ENCODE measurements at places on chromosomes 13 and 19.

- no peak for DNase-seq
Observed at GRCh38 chr19:32264568-32264967, 80.8 kb upstream of the ZNF507 start.

- no peak for DNase-seq
Observed at GRCh38 chr19:40800339-40800996, 1.5 kb downstream of the EGLN2 start.

DNA sequence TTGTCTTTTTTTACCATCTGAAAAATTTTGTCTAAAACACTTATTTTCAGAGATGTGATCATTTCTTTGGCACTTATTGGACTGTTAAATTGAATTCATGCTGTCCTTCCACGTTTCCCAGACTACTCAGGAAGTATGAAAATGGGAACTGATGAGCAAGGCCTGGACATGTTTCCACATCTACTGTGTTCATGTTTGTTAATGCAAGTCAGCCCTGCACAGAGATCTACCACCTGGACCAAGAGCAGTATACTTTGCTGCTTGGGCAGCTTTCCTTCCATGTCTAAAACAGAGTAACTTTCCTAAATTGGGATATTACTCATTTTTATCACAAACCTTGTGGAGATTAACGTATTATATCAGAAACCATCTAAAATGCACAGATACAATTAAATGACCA, 687.4 kb downstream of the DIAPH3 start:
- DNase-seq, result no peak

- DNase-seq, result no peak
Observed at GRCh38 chr13:29550430-29550988, 45.0 kb downstream of the SLC7A1 start.

DNA sequence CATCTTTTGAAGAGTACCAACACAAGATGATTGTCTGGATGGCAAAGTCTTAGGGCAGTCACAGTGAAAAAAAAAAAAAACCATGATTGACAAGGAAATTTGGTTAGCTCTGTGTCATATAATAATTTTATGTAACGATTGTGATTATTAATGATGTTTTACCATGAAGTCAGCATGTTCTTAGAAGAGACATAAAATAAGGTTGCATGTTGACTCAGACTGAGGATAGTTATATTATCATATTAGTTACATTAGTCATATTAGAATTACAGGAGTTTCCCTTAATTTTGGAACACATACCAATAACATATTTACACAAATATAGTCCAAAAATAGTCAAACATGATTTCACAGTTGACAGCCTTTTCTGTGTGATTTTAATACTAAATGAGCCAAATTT, 5.7 kb downstream of the ZNF431 start:
- DNase-seq, result no peak

DNA sequence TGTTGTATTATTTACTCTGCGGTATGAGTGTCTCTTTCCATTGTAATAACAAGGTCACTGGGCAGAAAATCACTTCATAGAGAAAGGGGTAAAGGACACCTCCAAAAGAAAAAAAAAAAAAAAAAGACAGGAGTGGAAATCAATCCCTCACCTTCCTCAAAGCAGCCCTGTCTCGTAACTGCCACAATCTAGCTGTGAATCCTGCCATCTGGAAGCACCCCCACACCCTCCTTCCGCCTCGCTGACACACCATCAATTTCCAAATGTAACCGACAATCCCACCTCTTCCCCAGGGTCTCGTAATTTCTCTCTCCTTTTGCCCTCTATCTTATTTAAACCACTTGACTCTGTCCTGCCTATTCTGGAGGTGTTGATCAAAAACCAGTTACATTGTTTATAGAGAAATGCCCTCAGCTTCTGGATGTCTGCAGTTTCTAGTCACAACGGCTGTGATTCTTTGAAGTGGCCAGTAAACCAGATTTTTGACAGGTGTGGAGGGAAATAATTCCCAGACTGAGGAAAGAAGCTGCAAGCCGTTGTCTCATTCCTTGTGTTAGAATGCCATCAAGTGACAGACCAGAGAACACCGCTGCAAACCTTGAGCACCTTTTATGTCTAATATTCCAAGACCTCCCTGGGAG, 9.1 kb upstream of the POP4 start:
- peak; percentile 12 for DNase-seq

DNA sequence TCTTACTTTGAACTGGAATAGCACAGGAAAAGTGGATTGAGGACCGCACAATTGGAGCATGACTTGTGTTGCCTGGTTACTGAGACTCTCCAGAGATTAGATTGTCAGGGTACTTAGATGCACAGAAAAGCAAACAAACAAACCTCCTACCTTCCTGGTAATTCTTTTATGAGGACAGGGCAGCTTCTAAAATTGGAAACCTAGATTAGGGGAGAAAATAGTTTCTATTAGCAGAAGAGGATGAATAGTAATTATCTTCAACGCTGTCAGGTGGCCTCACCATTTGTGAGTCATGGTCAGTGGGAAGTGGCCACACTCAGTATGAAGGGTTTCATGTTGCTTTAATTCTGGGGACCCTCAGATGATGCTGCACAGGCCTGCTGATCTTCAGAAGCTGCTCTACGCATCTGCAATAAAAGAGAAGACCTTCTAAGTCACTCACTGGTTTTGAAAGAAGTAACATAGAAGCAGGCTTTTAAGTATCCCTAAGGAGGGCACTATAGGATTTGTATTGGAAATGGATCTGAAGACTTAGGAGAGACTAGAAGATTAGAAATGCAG, 106.8 kb downstream of the LACC1 start:
- DNase-seq, result no peak

DNA sequence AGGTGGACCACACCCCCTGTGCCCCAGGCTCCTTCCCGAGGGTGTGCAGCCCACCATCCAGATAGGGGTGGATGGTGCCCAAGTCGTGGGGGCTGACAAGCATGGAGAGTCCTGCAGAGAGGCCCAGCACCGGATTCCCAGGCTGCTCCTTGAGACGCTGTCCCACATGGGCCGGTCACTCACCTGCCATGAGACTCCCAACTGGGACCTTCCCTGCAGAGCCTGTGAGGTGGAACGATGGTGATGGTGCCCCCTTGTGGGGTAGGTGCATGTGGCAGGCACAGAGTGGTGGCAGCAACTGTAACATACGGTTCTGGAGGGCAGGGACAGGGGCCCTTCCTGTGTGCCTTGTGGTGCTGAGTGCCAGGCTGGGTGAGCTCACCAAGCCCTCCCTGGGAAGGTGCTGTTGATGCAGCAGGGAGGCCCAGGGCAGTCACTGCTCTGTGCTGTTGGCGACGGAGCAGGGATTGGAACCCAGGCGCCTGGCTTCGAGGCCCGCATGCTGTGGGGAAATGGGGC, 33.1 kb downstream of the PPP1R37 start:
- DNase-seq, result peak; percentile 37

GRCh38 chr19:55606817-55607216, 1.4 kb downstream of the ZNF865 start:
- no peak for DNase-seq

DNA sequence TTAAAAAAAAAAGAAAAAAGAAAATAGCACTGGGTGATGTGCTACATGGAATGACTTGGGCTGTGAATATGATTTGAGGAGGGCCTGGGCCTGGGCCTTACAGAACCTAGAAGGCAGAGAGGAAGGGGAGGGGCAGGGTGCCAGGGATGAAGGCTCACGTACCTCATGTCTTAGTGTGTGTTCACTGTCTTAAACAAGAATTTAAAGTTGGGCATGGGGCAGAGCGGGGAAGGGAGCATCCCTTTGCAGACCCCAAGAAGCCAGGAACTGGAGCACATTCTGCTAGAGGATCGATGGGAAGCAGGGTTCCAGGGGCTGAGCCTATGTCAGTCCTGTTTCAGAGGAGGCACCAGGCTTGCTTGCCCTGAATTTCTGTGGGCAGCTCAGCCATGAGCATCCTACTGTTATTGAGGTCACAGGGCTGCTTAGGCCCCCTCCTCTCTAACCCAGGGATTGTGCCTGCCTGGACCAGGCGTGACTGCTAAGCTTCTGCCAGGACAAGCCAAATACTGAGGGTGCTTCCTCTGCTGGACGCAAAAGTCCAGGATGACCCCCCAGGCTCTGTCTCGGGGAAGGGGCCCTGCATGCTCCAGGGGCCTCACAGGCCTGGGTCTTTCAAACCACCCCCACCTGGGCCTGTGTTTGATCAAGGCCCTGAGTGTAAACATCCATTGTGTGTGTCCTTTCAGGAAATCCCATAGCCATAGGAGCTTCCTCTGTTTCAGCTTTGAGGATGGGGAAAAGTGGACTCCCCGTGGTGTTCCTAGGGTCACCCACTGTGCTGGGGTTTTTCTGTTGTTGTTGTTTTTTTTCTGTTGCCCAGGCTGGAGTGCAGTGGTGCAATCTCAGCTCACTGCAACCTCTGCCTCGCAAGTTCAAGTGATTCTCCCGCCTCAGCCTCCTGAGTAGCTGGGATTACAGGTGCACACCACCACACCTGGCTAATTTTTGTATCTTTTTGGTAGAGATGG, 4.8 kb downstream of the LSR start:
- DNase-seq, result no peak

DNA sequence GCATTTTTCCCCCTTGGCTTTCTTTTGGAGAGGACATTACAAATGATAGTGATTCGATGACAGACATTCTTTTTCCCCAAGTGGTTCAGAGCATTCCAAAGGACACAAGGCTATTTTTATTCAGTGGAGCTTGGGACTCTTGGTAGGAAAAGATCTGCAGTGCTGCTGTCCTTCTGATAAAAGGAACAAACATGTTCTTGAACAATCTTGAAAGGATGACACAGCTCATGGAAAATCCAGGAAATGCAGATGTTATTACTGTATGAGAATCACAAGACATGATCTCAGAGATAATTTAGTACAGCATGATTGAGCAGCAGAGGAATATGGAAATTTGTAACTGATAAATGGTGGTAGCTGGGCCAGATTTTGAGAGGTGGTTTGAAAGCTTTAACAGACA, 96.2 kb upstream of the RFC3 start:
- no peak for DNase-seq

GRCh38 chr19:35757231-35757748, 461 bp upstream of the HSPB6 start:
- peak; percentile 74 for DNase-seq

DNA sequence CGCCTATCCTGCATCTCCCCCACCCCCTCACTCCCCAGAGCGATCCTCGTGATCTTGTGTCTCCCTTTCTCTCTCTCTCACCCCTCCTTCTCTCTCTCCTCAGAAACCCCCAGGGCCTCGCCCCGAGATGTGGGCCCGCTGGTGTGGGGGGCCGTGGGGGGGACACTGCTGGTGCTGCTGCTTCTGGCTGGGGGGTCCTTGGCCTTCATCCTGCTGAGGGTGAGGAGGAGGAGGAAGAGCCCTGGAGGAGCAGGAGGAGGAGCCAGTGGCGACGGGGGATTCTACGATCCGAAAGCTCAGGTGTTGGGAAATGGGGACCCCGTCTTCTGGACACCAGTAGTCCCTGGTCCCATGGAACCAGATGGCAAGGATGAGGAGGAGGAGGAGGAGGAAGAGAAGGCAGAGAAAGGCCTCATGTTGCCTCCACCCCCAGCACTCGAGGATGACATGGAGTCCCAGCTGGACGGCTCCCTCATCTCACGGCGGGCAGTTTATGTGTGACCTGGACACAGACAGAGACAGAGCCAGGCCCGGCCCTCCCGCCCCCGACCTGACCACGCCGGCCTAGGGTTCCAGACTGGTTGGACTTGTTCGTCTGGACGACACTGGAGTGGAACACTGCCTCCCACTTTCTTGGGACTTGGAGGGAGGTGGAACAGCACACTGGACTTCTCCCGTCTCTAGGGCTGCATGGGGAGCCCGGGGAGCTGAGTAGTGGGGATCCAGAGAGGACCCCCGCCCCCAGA, 12.8 kb upstream of the TOMM40 start:
- no peak for DNase-seq

- no peak for DNase-seq
Observed at GRCh38 chr13:36915106-36915505, 4.9 kb downstream of the SMAD9 start.

DNA sequence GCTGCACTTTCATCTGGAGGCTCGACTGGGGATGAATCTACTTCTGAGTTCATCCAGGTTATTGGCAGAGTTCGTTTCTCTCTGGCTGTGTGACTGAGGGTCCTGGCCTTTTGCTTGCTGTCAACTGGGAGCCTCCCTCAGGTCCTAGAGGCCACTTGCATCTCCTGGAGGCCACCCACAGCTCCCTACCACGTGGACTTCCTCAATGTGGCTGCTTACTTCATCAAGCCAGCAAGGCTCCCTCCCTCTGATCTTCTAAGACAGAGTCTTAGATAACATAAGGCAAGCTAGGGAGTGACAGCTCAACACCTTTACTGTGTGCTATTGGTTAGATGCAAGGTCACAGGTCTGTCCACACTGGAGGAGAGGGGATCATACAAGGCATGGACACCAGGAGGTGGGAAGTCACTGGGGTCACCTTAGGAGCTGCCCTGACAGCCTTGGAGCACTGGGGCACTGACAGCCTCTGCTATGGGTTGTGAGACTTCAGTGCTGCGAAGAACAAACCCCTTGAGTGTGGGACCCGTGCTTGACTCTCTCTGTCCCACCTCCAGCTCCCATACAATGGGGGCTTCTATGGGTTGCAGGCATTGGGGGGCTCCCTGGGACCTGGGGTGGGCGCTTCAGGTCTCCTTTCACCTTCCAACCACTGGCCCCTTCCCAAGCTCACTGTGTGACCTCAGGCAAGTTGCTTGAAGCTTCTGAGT, 5.3 kb downstream of the FAM187B start:
- DNase-seq, result no peak

DNA sequence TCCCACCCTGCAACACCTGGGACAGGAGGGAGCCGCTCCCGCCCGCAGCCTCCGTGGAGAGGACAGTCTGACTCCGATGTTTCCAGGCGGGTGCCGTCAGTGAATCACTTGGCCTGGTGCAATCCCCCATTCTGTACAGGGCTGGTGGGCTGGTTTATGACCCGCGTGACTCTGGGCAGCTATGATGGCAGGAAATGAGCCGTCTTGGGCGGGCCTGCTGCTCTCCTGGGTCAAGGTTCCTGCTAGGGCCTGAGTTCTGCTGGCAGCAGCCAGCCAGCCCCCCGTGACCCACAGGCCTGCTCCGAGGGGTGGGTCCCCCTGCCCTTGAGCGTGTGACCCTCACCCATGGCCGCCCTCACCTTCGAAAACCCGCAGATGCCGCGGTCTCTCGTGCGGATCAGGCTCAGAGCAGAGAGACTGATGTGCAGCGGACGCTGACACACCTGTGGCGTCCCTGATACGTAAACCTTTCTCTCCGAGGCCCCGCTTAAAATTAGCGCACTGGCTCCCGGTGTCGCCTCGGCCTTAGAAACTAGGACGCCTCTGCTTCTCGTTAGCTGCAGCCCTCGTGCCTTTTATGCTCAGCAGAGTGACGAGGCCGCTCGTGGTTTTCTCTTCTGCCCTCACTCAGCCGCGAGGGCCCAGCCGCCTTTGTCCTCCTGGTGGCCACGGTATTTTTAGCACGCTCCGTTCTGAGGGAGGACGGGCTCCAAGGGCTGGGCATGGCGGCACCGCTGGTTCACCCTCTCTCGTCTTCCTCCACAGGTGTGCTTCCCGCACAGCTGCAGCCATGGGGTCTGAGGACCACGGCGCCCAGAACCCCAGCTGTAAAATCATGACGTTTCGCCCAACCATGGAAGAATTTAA, 63.4 kb downstream of the KDM4B start:
- DNase-seq, result no peak

DNA sequence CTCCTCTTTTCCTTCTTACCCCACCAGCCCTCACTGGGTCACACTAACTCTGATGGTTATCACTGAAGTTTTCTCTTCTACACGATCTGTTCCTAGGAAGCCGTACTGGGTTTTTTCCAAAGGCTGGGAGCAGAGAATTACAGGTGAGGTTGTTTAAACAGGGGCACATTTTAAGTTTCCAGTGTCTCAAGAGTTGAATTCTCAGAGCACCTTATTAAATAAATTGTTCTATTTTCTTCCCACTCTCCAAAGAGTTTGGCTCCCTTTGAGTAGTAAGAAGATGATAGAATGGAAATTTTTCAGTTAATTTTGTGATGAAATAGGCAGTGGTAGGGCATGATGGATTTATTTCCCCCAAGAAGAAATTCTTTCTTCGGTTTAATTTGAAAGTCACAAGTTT, at the start of gene OR7D4:
OR7D4 (minus strand) TSS at position 101 of the 400 bp plus-strand sequence. CDS start 4,752 bp downstream, outside the sequence.
- DNase-seq, result no peak

Measured in SHP77 (cell line).